ENCODE measurements at places on chromosomes 6 and 20.

DNA sequence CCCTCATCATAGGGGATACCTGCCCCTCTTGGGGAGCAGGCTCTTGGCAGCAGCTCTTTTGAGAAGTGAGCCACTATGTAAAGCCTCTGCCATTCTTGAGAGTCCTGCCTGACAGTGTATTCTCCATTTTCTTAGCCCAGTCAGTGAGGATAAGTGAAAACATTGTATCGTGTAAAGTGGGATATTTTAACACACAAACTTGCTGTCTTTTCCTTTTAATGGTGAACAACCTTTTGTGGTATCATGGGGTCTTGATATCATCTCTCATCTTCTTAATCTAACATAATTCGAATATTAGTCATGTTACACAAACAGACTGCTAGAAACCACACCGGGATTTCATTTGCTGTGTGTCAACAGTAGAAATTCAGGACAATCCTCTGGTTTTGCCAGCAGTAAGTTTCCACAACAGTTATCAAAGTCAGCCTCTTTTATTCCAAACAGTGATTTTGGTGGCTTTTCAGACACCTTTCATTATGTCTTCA lies 136.2 kb downstream of the HIVEP1 start:
- DNase-seq, result peak; percentile 90

DNA sequence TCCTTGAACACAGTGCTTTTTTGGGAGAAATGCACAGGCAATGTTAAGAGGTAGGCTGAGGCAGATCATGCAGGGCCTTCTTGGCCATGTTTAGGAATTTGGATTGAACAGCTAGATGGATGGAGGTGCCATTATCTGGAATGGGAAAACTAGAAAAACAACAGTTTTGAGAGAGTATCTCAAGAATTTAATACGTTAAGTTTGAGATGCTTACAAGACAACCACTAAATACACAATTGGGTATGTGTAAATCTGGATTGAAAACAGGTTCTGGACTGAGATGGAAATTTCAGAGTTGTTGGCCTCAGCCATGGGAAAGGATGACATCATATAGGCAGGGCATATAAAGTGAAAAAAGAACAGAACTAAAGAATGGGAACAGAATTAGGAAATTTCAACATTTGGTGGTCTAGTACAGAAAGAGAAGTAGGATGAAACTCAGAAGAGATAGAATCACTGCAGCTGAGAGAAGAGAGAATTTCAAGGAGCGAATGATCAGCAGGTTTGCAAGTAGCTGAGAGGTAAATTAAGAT lies 37.1 kb downstream of the NCOA7 start:
- DNase-seq, result no peak

GRCh38 chr20:57821935-57822334 lies 112.1 kb upstream of the PMEPA1 start:
- no peak for DNase-seq

GRCh38 chr20:1858871-1859270 lies 36.3 kb upstream of the SIRPA start:
- DNase-seq, result no peak

- DNase-seq, result no peak
Observed at GRCh38 chr6:2120912-2121311, 124.5 kb downstream of the GMDS start.

DNA sequence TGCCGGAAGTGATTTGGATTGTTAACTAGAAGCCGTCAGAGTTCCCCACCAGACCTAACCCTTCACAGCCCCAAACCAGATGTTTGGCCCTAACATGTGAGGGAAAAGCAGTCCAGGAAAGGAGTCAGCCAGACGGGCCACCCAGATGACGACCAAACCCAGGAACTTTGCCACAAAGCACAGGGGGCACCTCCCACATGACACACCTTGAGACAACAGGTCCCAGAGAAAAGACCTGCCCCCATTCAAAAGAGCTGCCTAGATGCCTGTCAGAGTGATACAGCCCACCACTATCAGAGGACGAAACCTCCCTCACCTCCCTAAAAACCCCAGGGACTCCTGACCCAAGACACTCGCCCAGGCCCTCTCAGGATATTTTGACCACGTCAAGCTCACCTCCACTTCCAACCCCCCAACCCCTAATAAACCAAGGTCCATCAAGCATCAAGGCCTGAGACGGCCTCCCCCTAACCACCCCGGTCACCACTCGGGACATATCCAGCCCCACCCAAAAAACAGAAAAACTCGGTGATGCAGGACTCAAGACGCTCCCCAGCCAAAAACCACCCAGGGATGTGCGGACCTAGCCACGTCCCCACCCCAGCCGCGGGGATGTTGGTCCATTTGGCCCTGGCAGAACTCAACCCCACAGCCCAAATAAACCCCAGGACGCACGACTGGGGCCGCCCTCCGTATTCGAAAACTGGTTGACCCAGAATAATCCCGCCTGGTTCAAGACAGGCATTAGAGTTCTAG lies 662 bp downstream of the ZNF343 start:
- DNase-seq, result peak; percentile 37

GRCh38 chr6:122832459-122832858 lies 43.4 kb downstream of the SMPDL3A start:
- DNase-seq, result no peak

- DNase-seq, result no peak
Observed at GRCh38 chr6:99611148-99611547, 4.5 kb downstream of the PRDM13 start.

GRCh38 chr20:44547419-44547818 lies 25.5 kb upstream of the SERINC3 start:
- no peak for DNase-seq

GRCh38 chr6:28597217-28597835 lies 71.6 kb downstream of the GPX5 start:
- DNase-seq, result peak; percentile 68

- DNase-seq, result no peak
Observed at GRCh38 chr6:159999240-159999671, 30.4 kb downstream of the IGF2R start.

Data from fibroblast of skin of right biceps (primary cell).